ENCODE measurements at places on chromosomes 3 and 15. TPM values are rescaled to one million over a fixed set of nuclear protein-coding genes. Genes with fewer than 3 reads are reported as not detected.

GRCh38 chr3:3315846-3316245 lies 136.4 kb upstream of the CRBN start:
- no peak for DNase-seq

DNA sequence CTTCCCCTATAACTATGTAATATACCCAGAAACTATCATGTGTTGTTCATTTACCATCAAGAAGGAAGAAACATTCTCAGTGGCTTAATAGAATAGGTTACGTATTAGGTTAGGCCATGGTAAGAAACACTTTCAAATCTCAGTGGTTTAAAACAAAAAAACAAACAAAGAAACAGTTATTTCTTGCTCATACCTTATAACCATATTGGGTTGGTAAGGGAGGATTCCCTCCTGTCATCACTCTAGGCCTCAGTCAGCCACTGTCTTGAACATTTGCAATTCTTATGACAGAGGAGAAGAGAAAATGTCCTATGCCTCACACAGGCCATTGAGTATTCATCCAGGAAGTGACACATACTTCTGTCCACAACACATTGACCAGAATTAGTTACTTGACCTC lies 727.7 kb upstream of the NECTIN3 start:
- peak; percentile 19 for DNase-seq

GRCh38 chr3:2568156-2568555 lies 469.5 kb downstream of the CNTN4 start:
- DNase-seq: no peak

Gene SLCO2A1
- total RNA-seq: not detected

- no peak for DNase-seq
These were observed 1.1 kb upstream of the PARP15 start for GRCh38 chr3:122576174-122576940.

GRCh38 chr15:41892621-41893421 lies 1.0 kb downstream of the SPTBN5 start:
- DNase-seq: no peak

- no peak for DNase-seq
These were observed 38.2 kb upstream of the AGTR1 start for GRCh38 chr3:148659512-148659911.

DNA sequence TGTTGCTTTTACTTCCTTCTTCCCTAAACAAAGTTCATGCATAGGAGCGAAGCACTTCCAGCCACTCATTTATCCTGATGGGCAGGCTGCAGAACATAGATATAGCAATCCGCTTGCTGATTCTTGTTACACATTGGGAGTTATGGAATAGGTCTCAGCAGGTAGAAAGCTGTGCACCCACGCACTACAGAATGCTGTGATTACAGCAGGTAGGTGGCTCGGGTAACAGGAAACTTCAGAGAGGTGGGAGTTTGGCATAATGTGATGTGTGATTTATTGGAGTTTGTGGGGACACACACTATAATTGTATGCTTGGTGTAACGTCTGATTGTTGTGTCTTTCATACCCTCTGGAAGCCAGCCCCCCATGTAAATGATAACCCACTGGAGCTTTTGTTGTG lies 99.2 kb upstream of the MEIS2 start:
- DNase-seq: no peak

Gene GCNT3
- 7.7 TPM for total RNA-seq

- DNase-seq: no peak
These were observed 25.4 kb downstream of the TGM4 start for GRCh38 chr3:44899683-44900367.

DNA sequence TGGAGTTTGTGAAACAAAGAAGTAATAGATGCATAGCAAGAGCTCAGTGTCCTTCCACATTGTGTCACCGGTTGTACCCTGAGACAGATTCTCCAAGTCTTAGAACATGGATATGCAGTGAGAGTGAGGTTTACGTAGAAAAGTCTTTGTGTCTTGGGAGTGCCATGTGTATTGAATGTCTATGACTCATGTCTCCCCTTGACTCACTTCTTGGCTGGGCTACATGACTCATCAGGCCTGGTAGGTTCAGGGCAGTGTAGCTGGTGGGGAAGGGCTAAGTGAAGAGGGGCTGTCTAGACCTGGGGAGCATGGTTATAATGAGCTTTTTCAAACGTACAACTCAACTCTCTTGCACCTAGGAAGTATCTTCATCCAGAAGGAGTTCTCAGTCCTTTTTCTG lies 167.4 kb downstream of the GAP43 start:
- peak; percentile 84 for DNase-seq

Gene AADAC
- total RNA-seq: 1.5 TPM

Gene COL6A5
- not detected for total RNA-seq

- no peak for DNase-seq
These were observed 57.8 kb upstream of the ETV5 start for GRCh38 chr3:186166491-186167288.

GRCh38 chr3:30673425-30674341 lies 67.3 kb downstream of the TGFBR2 start:
- DNase-seq: no peak

- no peak for DNase-seq
These were observed 162.6 kb downstream of the IL1RAP start for GRCh38 chr3:190676481-190676880.

GRCh38 chr15:69810431-69811354 lies 287.0 kb downstream of the TLE3 start:
- DNase-seq: no peak

GRCh38 chr3:128052595-128053351 lies 536 bp downstream of the SEC61A1 start:
- peak; percentile 46 for DNase-seq

DNA sequence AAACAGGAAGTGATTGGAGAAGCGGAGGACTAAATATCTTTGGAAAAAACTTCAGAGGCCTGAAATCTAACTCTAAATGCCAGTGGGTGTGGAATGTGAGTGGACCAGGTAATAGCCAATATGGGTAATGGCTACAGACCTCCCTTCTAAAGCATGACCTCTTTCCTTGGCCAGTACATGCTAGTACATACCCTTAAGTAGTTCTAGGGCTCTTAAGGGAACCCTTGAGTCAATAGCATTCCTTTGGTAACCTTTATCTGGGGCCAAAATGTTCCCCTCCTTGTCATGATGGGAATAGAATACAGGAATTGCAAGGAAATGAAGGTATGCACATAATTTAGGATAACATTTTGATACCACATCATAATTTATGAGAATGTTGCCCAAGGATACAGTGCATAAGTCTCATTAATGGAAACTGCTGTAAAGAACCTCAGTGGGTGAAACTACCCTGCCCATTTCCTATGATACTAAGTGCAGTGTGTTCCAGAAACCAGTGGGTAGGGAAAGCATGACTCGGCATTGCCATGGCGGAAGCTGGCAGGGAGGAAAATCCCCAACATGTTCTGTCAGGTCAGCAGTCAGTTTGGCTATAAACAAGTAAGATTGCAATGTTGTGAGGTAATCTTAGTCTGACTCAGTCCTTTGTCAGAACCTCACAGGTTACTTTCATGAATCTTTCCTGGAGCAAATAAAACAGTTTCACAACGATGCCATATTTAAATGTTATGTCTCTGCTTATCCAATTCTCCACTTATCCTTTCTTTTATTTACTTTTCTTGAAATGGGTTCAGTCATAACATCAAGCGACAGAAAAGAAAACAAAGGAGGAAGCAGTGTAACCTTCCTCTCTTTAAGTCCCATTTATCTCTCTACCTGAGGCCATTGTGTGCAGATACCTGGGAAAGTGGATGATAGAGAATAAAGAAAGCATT lies 23.5 kb upstream of the RAP2B start:
- peak; percentile 97 for DNase-seq

GRCh38 chr15:95138604-95139270 lies 907.4 kb downstream of the MCTP2 start:
- no peak for DNase-seq

Gene SCN11A
- not detected for total RNA-seq

GRCh38 chr15:82774496-82774895 lies 31.4 kb downstream of the FSD2 start:
- no peak for DNase-seq

- peak; percentile 12 for DNase-seq
These were observed 19.0 kb downstream of the FAN1 start for GRCh38 chr15:30922480-30923311.

- peak; percentile 19 for DNase-seq
These were observed 80.2 kb downstream of the BFSP2 start for GRCh38 chr3:133479895-133480669.

Gene TTLL13
- 0.29 TPM for total RNA-seq

Gene ZDHHC19
- not detected for total RNA-seq

DNA sequence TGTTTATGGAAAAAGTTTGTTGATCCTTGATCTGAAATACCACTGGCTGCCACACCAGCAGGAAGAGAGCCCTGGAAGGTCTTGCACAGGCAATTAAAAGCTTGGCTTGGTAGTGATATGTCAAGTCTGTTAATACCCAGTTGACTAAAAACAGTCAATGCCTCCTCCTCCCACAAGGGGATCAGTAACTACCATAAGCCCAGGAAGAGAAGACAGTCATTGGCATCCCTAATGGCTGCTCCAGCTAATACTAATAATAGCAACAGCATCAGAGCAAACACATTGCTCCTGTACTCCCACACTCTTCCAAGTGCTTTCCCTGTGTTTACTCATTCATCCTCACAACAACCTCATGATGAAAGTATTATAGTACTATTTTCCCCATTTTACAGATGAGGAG lies 528.6 kb downstream of the TAFA4 start:
- DNase-seq: no peak

DNA sequence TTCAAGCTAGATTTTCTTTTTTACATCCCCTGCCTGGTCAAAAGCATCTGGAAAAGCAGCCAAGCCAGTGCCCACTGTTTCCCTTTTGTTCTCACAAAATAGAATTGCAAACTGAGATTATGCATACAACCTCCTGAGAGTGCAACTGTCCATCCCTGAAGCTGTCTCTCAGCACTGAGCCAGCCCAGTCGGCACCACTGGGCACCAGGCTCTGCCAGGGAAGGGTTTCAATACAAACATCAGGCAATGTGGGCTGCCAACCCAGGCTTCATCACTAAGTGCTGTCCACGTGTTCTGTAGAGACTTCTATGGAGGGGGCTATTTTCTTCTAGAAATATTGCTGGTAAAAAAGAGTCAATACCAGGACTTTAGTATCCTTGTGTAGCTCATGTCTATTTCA lies 356.3 kb upstream of the TBL1XR1 start:
- DNase-seq: no peak

Gene SEMA3B
- 25.6 TPM for total RNA-seq

GRCh38 chr15:100572362-100572983 lies 29.5 kb downstream of the LINS1 start:
- DNase-seq: no peak

Gene TRPM1
- not detected for total RNA-seq

DNA sequence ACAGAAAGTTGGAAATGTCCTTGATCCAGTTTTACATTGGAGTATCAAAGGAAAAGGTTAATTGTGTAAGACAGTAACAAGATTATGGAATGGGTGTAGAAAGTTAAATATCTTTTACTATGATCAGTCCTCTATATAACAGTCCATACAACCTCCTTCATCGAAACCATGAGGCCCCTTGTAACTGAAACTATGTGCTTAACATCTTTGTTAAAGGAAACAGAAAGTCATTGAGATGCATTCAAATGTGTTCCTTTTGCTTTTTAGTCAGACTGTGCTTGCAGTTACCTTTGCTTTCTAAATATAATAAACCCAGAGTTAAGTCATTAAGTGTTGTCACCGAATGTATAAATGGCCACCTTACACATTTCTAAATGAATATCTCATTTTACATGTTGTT lies 1298.5 kb downstream of the ROBO2 start:
- no peak for DNase-seq

DNA sequence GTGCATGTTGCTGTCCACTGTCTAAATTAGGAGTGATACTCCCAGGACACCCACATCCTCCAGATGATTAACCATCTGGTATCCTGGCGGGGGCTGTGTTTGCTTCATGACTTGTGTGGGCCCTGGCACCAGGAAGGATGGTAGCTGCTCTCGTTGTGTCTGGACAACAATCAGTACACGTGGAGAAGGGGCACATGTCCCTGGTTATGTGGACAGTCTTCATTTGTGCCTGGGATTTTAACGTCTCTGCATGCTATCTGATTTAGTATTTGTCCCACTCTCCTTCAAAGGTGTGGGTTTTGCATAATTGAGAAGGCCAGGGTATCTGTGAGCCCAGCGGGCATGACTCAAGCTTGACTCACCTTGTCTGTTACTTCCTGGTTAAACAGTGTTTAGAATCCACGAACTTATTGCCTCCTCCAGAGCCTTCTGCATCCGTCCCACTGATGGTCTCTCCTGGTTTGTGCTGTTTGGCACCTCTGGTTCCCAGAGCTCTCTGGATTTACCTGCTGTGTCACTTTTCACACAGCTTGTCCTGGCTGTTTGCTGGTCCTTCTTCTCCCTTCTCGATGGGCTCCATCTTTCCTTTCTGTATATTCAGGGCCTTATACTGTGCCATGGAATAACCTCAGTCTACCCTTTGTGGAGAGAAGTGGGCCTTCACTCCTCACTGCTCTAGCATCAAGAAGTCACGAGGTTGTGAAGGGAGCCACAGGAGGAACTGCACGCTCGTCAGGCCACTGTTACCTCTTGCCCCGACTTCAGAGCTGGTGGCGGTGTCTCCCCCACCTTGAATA lies 32.5 kb downstream of the ARNT2 start:
- peak; percentile 32 for DNase-seq

Gene CFAP92
- 0.45 TPM for total RNA-seq

GRCh38 chr3:188310270-188310710 lies 156.3 kb downstream of the LPP start:
- DNase-seq: no peak

DNA sequence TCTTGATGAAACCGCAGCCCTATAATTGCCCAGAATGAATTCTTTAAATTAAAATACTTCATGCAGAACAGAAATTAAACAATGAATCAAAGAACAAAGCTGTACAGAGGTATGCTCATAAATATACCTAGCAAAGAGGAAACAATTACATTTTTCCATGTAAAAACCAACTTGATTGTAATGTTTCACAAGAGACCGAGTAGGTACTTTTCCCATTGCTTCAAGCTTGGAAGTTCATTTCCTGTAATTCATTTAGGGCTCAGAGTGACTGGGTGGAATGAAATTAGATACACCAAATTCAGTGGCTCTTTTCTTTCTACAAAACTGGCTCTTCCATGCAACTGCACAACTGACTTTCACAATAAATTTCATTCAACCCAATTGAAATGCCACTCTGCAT lies 51.4 kb downstream of the FHIT start:
- no peak for DNase-seq

DNA sequence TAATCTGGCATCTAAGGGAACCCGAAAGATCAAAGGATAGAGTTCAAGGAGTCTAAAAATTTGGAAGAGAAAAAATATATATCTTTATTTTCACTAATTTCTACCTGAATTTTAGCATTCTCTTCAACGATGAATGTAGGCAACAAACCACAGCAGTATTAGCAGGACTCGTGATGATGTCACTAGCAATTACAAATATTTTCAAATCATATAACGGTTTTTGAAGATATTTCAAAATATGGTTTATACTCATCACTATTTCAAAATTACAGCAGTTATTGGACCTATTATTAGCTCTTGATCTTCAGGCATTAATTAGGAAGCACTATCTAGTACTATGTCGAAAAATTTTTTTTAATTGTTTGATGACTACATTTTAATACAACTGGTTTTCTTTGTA lies 27.0 kb upstream of the ANKDD1A start:
- DNase-seq: no peak

Gene WDR5B
- total RNA-seq: 4.5 TPM
